ENCODE measurements at places on chromosomes 2 and 18.

GRCh38 chr2:238097988-238098871, 1.9 kb upstream of the ESPNL start:
- DNase-seq: no peak

GRCh38 chr18:49258938-49259337, 201.5 kb downstream of the DYM start:
- DNase-seq: no peak

DNA sequence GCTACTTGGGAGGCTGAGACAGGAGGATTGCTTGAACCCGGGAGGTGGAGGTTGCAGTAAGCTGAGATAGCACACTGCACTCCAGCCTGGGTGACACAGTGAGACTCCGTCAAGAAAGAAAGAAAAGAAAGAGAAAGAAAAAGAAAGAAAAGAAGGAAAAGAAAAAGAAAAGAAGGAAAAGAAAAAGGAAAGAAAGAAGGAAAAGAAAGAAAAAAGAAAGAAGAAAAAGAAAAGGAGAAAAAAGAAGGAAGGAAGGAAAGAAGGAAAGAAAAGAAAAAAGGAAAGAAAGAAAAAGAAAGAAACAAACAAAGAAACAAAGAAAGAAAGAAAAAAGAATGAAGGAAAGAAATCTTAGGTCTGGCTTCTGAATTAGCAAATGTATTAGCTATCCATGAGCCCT, 150.4 kb downstream of the TMEM163 start:
- no peak for DNase-seq

- DNase-seq: no peak
Observed at GRCh38 chr18:3238742-3239141, 8.9 kb upstream of the MYL12A start.

GRCh38 chr18:2970772-2971659, 41.9 kb downstream of the LPIN2 start:
- no peak for DNase-seq

GRCh38 chr2:163723348-163723747, 12.5 kb downstream of the FIGN start:
- no peak for DNase-seq

GRCh38 chr2:42895134-42895790, 102.9 kb upstream of the HAAO start:
- no peak for DNase-seq

DNA sequence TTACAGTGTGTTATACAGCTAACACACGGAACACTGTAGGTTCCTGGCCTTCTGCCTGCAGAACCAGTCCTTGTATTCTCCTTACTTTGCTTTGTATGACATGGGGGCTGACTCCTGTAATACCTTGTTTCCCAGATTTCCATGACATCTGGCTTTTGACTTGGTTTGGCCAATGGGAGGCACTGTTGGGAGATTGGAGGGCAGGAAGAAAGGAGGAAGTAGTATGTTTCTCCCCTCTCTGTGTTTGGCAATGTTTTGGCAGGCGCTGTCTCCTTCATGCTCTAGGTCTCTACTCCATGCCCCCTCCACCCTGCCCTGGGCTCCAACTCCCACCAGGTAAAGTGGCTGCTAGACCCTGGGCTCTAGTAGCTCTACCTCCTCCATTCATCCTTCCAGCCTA, 331.1 kb upstream of the SLC14A2 start:
- DNase-seq: no peak

DNA sequence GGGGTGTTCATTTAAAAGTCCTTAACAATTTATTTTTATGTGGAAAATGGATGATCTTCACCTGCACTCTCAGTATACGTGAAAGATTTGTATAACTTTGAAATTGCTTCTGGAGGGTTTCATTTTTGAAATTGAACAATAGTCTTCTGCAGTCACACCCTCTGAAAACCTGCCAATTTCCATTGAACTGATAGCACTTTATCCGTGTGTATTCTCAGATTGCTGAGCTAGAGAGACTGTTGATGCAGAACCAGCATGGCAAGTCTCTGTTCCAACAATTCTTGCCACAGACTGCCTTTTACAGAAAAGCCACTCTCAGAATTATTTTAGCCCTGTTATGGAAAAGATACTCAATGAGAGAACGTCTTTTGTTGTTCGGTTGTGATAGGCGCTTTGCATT, 6.6 kb upstream of the GULP1 start:
- DNase-seq: no peak

DNA sequence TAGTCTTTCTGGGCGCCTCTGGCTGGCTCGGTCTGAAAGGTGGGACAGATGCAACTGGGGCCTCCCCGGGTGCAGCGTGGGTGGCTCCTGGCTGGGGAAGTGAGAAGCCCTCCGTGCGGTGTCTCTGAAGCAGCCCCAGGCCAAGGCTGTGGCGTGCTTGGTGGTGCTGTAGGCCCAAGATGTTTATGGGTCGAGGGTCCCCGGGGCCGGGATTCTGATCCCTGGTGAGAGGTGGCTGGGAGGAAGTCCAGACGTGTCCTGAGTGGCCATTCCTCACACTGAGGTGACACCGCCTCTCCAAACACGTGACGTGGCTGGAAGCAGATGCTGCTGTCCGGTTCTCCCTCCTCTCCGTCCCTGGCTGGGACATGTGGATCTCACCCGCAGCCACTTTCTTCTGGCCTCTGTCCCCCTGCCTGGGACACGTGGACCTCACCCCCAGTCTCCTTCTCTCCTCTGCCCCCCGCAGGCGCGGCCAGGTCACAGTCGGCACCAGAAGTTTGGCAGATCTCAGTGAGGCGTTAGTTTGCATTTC, 12.6 kb downstream of the RTP5 start:
- DNase-seq: peak; percentile 32

DNA sequence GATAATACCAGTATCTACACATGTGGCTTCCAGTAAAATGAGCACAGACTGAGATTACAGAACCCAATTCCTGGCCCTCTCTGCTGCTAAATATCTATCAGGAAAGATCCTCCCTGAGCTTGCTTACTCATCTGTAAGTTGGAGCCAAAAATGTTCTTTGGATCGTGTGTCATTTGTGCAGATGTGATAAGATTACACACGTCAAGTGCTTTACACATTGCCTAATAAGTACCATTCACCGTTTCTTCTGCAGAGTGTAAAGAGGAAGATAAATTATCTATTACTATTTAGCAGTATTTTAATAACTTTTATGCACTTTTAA, 23.2 kb upstream of the SLC20A1 start:
- DNase-seq: no peak

GRCh38 chr18:36831139-36831538, 2.2 kb downstream of the KIAA1328 start:
- DNase-seq: no peak

DNA sequence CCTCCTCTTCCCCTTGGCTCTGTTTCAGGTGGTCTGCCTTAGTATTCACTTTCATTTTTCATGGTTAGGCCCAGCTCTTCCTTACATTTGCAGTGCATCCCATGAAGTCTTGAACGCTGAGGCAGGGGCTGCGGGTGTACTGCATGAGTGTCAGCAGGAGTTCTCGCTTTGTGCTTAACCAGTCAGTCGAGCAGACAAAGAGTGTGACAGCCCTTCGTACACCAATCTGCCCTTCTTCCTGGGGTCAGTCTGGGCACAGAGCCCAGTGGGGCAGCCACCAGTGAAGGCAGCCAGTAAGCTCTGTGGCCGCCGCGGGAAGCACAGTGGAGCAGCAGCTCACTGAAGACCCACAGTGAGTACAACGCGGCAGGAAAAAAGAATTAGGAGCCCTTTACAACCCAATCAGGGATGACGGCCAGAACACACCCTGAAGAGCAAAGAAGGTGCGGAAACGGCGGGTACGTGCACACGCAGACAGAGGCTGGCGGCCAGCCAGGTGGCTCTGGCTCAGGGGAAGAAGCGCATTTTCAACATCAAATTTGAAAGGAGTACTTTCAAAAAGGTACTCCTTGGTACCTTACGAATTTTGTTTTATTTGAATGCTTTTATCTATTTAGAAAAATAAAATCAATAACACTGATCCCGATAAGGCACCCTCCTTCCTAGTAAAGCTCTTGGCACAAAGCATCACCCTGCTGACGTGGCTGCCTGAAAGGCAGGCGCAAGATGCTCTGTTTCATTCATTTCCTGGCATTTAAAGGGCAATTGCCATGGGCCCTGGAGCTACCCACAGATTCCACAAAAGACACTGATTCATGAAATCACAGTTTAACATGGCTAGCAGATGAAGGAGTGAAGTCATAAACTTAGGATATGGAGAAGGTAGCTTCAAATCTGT, 47.0 kb upstream of the SEMA4C start:
- no peak for DNase-seq

GRCh38 chr2:172307800-172308199, 119.6 kb upstream of the ITGA6 start:
- no peak for DNase-seq

DNA sequence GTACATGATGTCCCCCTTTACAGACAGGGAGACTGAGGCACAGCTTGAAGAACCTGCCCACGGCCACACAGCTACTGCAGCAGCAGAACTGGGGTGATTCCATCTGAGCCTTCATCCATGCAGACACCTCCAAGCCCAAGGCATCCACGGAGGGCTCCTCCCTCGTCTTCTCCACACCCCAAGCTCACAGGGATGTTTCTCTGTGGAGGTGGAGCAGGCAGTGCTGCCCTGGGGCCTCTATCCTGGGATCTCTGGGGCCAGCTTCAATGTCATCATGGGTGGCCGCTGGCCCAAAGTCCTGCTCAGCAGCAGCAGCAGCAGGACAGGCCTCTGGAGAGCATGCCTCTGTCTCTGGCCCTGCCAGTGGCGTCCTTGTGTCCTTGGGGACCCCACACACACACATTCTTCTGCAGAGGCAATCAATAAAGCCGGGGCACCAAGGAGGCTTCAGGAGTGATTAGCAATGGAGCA, 31.2 kb downstream of the ADI1 start:
- no peak for DNase-seq

GRCh38 chr2:101569886-101570520, 95.1 kb upstream of the RFX8 start:
- DNase-seq: no peak

- DNase-seq: no peak
Observed at GRCh38 chr2:39407516-39408296, 29.4 kb downstream of the MAP4K3 start.

DNA sequence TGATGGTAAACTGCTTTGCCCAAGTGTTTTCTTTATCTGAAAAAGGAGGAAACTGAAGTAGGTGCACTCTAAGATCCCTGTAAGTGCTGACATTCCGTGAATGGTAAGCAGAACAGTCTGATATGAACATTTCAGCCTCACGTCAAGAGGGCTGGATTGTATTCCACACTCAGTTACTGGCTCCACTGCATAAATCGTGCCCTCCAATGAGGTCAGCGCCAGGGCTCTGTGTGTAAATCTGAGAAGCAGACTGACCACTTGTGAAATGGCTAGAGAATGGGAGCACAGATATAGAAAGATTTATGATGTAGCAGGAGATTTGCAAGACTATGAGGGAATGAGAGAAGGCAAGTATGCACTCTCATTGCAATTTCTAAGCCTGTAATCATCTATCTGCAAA, 153.0 kb downstream of the ICOS start:
- DNase-seq: no peak

- DNase-seq: no peak
Observed at GRCh38 chr2:52414561-52415295, 1352.9 kb upstream of the CHAC2 start.

- DNase-seq: no peak
Observed at GRCh38 chr2:126635736-126636135, 20.2 kb upstream of the GYPC start.

DNA sequence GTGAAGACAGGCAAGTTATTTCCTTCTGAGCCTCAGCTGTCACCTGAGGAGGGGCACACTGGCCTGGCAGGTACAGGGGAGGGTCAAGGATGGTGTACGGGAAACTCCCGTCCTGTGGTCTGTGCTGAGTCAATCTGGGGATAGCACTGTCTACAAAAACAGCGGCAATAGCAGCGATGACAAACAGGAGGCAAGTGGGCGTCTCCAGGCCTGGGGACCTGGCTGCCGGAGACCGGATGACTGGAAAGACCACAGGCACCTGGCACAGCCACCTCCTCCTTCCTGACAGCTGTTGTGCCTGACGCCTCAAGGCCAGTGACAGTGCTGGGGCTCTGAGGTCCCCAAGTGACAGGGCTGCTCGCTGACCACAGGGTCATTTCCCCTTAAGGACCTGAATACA, 202.1 kb upstream of the HS6ST1 start:
- no peak for DNase-seq

DNA sequence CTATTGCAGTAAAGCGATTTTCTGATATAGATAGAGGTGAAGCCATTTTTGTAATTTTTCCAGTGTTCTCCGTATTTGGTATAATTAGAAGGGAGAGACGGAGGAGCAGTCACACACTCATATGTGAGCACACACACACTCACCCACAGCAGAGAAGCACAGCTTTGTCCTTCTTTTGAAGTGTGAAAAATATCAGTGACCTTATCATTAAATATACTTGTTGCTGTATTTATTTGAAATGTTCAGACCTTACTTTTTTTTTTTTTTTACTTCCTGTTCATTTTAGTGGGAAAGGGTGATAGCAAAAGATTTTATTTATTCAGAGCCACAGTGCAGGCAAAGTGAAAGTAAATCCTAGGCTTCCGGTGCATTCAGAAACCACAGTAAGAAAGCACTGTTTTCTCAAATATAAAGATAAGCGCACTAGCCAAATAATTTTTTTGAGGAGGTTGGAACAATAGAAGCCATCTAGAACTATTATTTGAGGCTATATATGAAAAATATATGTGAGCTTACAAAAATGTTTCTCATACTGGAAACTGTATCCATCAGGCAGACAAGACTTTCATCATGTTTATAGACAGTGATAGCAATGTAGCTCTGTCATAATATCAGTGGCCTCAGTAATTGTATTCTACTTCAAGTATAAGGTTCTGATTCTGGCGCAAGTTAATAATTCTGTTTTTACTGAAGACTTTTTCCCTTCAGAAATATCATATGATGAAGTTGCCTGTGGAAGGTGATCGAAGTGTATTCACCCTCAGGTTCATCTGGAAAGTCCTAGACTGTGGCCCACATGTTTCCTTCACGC, 37.2 kb downstream of the TSHZ1 start:
- no peak for DNase-seq

GRCh38 chr2:64213532-64214275, 69.5 kb upstream of the PELI1 start:
- DNase-seq: no peak

GRCh38 chr2:218230882-218231281, 13.9 kb downstream of the ARPC2 start:
- DNase-seq: no peak

- no peak for DNase-seq
Observed at GRCh38 chr2:16632598-16632997, 33.0 kb downstream of the CYRIA start.

GRCh38 chr18:55439056-55439455, 148.9 kb downstream of the TCF4 start:
- no peak for DNase-seq

DNA sequence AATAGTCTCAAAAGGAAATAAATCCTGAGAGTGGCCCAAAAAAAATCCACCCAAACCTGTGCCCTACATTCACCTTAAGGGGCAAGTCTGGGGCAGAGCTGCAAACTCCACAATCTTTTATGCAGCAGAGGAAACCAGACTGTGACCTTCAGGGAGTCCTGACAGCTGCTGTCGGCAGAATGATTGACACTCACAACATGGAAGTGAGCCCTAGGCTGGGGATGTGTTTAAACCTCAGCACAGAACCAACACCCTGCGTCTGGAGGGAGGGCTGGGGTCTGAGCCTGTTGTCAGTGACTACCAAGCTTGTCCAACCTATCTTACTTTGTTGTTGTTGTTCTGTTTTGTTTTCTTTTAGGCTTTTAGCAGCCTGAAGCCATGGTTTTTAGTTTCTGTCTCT, 39.6 kb downstream of the CRACDL start:
- DNase-seq: no peak

GRCh38 chr2:106749823-106750222, 136.1 kb downstream of the ST6GAL2 start:
- no peak for DNase-seq

GRCh38 chr2:172674034-172674967, 61.3 kb upstream of the RAPGEF4 start:
- peak; percentile 8 for DNase-seq

All from stimulated activated CD8-positive, alpha-beta memory T cell treated with anti-CD3 and anti-CD28 coated beads, Interleukin-15, amount 100 ng/mL, for 24 hours (primary cell).